ENCODE measurements at places on chromosomes 12 and 14.

DNA sequence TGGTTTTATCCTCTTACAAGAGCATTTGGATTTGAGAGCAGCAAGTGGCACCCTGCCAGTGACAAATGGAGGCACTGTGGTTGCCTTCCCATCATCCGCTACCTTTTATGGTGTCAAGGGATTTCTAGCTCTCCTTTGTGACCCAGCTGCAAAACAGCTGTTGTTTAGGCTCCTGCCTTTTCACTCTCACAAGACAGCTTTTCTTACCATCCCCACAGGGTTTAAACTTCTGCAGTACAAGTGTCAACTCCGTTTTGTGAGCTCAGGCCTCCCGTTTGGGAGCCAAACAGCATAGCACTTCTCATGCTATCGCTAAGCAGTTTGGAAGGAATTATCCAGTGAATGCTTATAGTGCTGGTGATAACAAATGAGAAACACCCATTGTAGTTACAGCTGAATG, 331.4 kb downstream of the TMTC2 start:
- no peak for DNase-seq

DNA sequence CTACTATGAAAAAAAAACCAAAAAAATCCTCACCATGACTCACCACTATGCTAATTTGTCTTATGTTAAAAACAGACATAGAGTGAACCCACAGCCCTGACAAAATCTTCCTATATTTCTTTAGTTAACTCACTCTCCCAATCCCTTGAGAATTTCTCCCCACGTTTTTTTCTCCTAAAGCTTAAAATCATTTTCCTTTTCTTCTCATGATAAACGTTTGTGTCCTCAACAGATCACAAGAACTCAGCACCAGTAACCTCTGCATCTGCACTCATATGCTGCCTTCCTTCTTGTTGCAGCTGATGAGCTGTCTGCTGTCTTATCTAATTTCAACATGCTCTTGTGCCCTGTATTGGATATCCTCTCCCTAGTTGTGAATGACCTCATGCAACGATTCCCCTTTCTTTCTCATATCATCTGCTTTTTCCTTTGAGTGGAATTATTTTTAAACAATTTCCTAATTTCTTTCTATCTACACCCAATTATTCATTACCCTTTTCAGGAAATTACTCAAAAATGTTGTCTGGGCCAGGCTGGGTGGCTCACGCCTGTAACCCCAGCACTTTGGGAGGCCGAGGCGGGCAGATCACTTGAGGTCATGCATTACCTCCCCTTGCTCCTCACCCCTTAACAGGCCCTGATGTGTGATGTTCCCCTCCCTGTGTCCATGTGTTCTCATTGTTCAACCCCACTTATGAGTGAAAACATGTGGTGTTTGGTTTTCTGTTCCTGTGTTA, 427.5 kb upstream of the MGAT4C start:
- DNase-seq, result no peak

GRCh38 chr14:22478247-22478646, 110.8 kb downstream of the DAD1 start:
- no peak for DNase-seq

DNA sequence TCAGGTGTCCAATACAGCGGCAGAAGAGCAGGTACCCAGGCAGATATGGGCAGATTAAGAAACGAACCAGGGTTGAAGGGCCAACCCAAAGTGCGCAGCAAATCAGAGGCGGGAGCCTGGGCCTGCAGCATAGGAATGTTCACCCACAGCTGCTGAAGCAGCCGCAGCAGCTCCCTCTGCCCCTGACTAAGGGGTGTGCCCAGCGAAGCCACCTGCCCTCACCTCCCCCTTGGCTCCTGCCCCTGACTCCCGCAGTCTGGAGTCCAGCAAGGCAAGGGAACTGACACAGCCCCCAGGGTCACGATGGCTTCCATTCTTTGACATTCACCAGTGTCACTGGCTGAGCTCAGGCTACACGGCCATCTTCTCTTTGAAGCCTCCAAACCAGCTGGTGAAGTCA, 27.3 kb upstream of the ZFP36L1 start:
- DNase-seq, result no peak

DNA sequence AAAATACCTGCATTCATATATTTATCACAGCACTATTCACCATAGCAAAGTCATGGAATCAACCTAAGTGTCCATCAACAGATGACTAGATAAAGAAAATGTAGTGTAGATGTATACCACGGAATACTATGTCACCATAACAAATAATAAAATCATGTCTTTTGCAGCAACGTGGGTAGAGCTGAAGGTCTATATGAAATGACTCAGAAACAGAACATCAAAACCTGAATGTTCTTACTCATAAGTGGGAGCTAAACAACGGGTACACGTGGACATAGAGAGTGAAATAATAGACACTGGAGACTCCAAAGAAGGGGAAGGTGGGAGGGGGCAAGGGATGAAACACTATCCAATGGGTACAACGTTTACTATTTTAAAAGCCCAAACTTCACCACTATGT, 37.9 kb downstream of the SLC38A1 start:
- no peak for DNase-seq

DNA sequence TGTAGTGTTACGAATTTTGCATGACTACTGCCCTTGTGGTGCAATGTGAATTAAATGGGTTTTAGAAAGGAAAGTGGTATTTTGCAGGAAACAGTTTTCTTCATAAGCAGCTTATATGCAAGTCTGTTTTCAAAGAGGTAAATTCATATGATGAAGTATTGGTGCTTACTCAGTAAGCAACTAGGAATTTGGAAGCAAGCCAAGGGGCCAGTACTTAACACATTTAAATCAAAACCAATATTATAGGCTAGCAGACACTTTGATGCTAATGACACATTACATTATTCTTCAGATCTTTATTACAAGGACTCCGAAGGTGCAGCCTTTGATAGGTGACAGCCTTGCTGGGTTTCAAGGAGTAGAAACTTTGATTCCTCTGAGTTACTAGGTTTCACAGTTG, 23.1 kb downstream of the MGAT4C start:
- peak; percentile 3 for DNase-seq

DNA sequence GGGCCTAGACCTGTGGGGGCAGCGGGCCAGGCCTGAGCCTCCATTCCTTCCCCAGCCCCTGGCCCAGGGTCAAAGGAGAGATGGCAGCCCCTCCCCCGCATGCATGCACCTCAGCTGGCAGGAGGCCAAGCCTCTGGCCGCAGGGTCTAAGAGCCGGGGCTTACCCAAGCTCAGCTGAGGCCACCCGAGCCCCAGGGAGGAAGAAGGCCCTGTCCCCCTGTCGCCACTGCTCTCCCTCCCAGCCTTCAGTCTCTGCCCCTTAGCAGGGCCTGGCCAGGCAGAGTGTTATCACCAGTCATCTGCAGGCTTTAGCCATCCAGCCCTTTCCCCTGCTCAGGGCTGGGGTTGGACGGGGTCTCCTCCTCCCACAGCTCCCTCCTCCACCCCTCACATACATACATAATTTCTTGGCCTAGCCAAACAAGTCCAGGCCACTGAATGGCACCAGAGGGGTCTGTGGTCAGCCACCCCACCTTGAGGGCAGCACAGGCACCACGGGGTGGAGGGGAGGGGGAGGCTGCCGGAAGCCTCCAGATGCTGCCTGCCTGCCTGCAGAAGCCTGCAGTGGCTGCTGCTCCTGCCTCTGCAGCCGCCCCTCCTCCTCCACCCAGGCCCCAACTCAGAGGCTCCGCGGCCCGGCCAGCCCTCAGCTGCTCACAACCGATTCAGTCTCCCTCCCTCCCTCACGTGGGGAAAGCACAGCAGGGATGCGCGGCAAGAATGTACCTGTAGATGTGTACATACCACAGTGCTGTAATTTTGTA, 22.8 kb downstream of the RAB35 start:
- DNase-seq, result no peak

- no peak for DNase-seq
These were observed 153.6 kb upstream of the ARID2 start for GRCh38 chr12:45575823-45576475.

DNA sequence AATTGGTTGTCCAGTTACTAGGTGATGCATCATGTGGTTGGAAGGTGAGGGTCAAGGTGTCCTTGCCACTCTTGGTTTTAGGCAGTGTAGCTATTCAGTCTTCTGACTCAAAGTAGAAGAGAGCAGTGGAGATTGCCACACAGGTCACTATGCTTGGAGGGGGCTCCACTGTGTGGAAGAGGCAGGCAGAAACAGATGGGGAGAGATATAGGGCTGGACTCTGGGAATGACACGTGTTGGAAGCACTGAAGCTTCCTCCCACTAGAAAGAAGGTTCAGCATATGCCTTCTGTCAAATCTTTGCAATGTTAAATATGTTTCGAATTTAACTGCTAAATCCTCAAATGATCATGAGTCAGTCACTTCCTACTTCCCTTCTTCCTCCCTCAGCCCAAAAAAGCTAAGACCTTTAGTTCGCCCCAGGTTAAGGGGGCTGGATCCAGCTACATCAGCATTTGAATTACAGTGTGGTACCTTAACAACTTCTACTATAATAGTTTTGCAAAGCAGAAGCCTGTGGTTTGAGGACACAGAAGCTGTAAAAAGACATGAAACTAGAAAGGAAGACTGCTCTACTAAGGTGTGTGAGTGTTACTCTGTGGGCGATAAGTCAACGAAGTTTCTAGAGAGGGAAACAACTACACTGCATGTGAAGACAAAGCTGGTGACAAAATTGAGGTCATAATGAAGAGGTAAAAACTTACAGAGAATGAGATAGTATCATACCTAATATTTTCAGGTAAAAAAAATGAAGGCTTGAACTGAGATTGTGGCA, 228.0 kb downstream of the NELL2 start:
- no peak for DNase-seq

- no peak for DNase-seq
These were observed 88.4 kb downstream of the BBS10 start for GRCh38 chr12:76259660-76260389.

DNA sequence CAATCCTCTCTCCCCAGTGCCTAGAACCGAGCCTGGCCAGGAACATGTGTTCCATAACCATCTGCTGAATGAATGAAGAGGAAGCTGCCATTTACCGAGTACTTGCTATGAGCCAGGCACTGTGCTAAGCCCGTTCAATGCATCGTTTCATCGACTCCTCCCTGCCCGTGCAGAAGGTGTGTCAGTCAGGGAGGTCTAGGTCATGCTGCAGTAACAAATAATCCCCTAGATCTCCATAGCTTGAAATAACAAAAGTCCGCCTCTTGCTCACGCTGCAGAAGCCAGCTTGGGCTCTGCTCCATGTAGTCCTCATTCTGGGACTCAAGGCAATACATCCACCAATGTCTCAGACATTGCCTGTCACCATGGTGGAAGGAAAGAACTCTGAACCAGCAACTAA, 101.3 kb downstream of the SCARB1 start:
- DNase-seq, result no peak

GRCh38 chr12:108700833-108701541, 30.3 kb downstream of the CORO1C start:
- no peak for DNase-seq

DNA sequence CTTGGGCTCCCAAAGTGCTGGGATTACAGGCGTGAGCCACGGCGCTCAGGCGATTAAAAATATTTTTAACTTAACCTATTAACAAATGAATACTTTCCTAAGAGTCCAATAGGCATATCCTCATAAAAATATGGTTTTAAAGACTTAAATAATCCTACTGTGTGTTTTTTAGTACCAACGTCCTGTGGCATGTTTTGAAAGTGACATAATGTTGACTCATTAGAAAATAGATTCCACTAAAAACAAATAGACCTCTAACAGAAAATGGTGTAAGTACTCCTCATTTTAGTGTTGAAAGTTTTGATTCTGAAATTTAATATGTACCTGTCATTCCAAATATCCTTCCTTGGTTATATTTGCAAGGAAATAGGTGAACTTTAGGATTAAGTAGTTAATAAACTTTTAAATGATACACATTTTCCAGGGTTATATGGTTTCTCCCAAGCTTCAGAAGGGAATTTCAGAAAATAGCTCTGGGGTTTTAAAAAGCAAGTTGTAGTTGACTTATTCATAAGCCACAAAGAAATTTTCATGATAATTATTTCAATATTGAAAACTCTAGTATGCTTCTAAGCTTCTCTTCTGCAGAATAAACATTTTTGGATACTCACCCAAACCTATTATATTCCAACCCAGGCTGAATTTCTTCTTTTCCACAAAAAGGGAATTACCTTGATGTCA, 12.1 kb upstream of the LUM start:
- no peak for DNase-seq

GRCh38 chr12:80714846-80715245, 1.9 kb upstream of the MYF5 start:
- no peak for DNase-seq

DNA sequence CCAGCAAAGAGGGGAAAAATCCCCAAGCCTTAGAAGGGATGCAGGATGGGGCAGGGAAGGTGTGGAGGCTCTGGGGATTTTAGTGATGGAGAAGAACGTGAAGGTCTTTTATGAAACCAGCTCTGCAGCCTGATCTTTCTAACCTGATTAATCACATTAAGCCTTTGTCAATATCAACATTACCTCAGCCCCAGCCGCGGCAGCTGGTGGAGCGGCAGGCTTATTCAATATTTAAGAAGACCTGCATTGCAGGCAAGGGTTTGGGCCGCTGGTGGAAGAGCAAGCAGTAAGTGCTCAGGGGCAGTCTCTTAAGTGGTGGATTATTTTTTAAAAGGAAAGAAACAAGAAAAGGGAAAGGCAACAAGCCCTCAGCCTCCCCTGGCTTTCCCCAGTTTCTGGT, 16.6 kb downstream of the RPH3A start:
- DNase-seq, result no peak

DNA sequence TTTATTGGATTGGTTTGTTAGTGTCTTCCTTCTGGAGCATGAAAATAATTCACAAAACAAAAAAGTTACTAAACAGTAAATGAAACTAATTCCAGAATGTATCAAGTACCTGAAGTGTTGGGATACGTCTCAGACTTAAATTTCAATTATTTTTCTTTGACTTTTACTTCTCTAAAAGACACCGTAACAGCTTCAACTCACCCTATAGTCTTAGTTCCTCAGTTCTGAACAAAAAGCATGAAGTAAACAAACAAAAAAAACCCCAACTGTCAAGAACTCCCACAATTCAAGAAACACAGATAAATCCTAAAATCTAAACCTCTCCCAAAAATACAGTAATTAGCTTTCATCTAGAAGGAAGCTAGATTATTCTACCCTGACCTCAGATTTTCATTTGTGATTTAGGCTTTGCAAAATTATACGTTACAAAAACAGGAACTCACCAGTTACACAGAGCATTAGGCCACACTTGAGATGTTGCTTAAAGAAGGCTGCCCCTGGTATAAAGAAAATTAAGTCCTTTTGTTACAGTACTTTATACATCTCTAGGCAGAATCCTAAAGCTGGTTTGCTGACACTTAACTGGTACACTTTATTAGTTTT, 10.2 kb downstream of the HEATR5A start:
- DNase-seq, result no peak

GRCh38 chr14:99737956-99738667, 54.0 kb downstream of the CYP46A1 start:
- no peak for DNase-seq

GRCh38 chr14:95255487-95255886, 64.2 kb downstream of the CLMN start:
- peak; percentile 38 for DNase-seq

- DNase-seq, result no peak
These were observed 171.8 kb downstream of the BTG1 start for GRCh38 chr12:91973813-91974212.

GRCh38 chr14:36373982-36374673, 53.7 kb upstream of the MBIP start:
- peak; percentile 82 for DNase-seq

GRCh38 chr12:121595520-121595919, 14.7 kb upstream of the KDM2B start:
- no peak for DNase-seq
